ENCODE measurements at places on chromosomes 12 and 14. TPM values are rescaled to one million over a fixed set of nuclear protein-coding genes. Genes with fewer than 3 reads are reported as not detected.

Gene ADAMTS20
- not detected for total RNA-seq

DNA sequence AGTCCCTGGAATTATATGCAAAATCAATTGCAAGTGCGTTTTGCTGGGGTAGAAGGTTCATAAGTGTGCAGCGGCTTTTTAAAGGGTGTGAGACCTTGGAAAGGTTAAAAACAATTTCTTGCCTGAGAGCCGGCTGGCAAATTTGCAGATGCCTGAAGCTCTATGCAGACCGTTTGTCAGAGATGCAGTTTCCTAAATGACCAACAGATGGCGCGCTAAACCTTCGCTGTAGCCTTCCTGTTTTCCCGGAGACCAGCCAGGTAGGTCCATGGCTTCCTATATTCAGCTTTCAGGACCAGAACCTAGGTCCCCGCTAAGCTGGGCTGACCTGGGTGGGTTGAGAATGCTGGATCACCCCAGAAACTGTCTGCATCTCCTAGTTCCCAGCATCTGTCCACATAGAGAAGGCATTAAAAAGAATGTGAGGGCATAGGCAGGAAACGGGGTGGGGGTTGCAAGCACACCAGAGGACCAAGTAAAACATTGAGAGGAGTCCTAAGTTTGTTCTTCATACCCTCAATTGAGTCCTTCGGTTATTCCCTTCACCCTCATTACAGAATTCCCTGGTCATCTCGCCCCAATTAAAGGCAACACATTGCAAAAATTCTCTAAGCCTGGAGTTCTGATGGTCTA is 5.7 kb upstream of the NOS1 start:
- no peaks in the 10 kb centered on the region for H3K36me3 ChIP-seq
- peak; percentile 27 for DNase-seq
- H3K27me3 ChIP-seq = peaks cover 27% of the 10 kb centered on the region
- no peak overlapping the region for H3K27ac ChIP-seq
- no peak overlapping the region for H3K4me3 ChIP-seq

GRCh38 chr14:78162202-78162601 is 8.0 kb upstream of the NRXN3 start:
- H3K27me3 ChIP-seq = peaks cover 2% of the 10 kb centered on the region
- H3K4me3 ChIP-seq = no peak overlapping the region
- H3K36me3 ChIP-seq = no peaks in the 10 kb centered on the region
- DNase-seq = no peak
- no peak overlapping the region for H3K27ac ChIP-seq

DNA sequence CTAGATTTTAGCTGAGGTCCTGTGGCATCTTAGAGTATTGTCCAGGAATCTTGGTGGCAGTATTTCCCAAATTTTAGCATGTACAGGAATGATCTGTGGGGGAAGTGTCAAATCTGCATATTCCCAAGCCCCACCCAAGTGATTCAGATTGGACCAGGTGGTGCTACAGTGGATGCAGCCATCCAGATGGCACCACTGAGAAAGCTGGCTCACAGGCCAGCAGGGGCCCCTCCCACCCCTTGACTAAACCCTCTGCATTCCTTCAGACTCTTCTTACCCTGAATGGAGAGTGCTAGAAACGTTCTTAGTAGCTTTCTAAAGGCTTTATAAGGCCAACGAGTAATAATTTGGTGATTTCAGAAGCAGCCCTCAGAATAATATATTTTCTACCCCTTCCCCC is 255.2 kb downstream of the NRXN3 start:
- H3K27ac ChIP-seq = no peak overlapping the region
- H3K4me1 ChIP-seq = no peaks in the 10 kb centered on the region
- H3K27me3 ChIP-seq = peaks cover 4% of the 10 kb centered on the region
- DNase-seq = no peak

DNA sequence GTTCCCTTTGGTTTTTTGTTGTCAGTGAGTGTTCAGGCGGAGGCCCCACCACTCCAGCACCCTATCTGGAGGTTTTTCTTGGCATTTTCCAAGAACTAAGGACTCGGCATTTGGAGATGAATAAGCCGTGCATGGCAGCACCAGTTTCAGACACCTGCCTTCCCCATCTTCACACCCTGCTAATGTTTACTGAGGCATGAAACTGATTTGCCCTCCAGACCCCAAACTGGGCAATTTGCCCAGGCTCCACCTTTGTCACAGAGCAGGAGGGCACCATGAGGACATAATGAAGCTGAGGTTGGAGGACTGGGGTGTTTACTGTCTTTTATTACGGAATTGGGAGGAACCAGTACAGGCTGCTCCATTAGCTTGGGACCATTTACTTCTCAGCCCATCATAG is 113.4 kb downstream of the LGMN start:
- H3K36me3 ChIP-seq = no peaks in the 10 kb centered on the region
- H3K27me3 ChIP-seq = peaks cover 9% of the 10 kb centered on the region
- DNase-seq = no peak
- no peak overlapping the region for H3K27ac ChIP-seq
